ENCODE measurements at places on chromosomes 2 and 18.

DNA sequence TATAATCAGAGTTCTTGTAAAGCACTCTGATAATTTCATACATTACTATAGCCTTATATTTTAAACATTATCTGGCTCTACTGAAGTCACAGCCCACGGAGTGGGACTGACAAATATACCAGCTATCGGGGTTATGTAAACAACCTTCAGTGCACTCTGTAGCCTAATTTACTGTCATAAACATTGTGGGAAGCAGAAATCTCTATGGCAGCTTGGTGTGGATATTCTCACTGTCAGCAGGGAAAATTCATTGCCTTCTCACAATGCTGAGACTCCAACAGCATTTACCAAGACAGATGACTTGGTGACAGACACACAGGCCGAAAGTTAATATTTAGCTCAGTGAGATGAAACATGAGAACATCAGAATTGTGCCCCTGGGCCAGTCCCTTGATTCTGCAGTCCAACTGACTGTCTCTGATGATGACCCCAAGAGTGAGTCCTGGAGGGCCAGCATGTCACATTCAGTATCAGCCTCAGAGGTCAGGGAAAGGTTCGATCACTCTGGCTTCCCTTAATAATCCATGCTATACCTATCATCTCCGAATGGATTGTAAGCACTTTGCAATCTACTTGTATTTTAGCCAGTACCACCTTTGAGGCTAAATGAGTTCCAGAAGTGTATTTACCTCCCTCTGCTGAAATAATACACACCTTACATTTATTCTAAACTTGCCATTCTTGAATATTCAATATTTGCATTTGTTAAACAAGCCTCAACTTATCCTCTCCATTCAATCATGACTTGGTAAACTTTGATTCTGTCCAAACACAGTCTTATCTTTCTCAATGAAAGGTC, 146.2 kb upstream of the OSR1 start:
- DNase-seq, result no peak

- DNase-seq, result no peak
Measured at GRCh38 chr2:151770995-151771394, 36.7 kb upstream of the NEB start.

- DNase-seq, result no peak
Measured at GRCh38 chr2:218230882-218231281, 13.9 kb downstream of the ARPC2 start.

GRCh38 chr2:235769046-235769445, 275.2 kb downstream of the AGAP1 start:
- DNase-seq, result no peak

GRCh38 chr2:3487432-3487831, 31.9 kb downstream of the ADI1 start:
- peak; percentile 70 for DNase-seq

DNA sequence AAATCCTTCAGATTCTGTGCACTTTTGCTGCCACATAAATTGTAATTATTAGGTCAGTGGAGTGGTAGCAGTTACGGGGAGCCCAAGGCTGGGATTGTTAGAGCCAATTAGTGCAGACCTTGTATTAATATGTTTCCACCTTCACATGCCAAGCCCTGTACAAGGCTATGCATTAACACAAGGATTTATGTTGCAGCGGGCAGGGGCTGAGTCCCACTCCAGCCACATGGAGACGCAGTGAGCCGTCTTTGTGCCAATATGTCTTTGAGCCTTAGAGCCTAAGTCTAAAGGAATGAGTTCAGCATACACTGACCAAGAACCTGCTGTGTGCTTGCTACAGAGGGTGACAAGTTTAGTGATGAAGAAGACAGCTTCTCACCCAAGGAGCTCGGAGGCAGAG, 238.2 kb downstream of the TSN start:
- no peak for DNase-seq

- no peak for DNase-seq
Measured at GRCh38 chr2:204557604-204558003, 12.3 kb downstream of the PARD3B start.

- no peak for DNase-seq
Measured at GRCh38 chr2:192953116-192953515, 758.4 kb upstream of the TMEFF2 start.

GRCh38 chr2:143694335-143694734, 565.1 kb downstream of the ARHGAP15 start:
- DNase-seq, result no peak
